ENCODE measurements at places on chromosomes 5 and 9.

DNA sequence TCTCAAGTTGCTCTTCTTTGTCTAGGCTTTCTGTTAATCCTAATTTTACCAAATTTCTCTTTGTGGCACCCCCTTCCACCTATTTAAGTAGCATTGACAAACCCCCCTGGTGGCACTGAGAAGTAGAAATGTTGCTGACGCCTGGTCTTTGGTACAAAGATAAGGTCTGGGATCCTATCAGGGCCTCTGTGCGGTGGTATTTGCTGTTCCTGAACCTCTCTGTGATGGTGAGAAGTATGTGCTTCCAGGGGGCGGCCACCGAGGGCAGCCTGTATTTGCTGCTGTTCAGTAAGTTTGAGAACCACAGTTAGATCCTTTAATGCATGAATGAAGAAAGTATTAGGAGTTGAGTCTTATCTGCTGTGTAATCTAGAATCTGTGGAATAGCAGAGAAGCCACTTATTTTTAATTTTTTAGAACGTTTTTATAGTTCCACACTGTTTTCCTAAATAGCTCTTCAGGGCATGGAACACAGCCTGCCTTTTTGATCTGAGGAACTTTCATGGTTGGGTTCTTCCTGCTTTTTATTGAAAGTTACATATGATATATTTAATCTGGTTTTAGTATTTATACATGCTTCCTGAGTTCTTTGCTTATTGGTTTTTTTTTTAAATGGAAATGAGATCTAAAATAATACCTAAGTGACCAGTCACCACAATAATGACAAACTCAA lies 124.2 kb downstream of the TRIO start:
- no peak for DNase-seq

DNA sequence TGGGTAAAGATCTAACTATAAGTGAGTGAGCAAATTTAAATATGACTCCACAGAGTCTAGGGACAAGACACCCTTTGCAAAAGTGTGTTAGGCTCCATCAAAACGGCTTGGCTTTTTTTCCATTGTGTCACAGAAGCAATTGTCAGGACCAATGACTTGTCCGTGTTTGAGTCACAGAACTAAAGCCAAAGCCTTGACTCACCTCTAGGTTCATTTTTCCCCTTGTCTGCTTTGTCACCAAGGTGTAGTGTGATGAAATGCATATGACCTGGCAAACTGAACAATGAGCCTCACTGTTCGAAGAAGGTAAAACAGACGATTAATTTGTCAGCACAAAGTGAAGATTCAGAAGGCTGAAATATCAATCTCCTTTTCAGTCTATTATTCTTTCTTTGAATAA lies 331.0 kb downstream of the GLIS3 start:
- no peak for DNase-seq

DNA sequence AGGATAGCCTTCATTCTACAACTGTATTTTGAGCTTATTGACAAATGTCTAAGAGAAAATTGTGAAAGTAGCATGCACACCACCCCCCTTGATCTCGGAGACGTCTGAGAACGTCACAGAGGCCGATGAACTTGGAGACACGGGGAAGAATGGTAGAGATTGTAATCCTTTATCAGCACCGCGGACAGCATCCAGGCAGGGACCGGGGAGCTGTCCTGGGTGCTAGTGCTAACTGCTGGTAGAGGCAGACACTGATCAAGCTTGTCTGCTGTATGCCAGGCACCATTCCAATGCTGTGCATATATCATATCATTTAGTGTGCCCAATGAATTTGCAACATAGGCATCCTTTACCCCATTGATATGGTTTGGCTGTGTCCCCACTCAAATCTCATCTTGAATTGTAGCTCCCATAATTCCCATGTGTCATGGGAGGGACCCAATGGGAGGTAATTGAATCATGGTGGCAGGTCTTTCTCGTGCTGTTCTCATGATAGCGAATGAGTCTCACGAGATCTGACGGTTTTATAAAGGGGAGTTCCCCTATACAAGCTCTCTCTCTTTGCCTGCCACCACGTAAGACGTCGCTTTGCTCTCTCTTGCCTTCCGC lies 98.8 kb downstream of the LHX2 start:
- DNase-seq: peak; percentile 17

GRCh38 chr5:68505917-68506860 lies 290.6 kb downstream of the PIK3R1 start:
- no peak for DNase-seq

DNA sequence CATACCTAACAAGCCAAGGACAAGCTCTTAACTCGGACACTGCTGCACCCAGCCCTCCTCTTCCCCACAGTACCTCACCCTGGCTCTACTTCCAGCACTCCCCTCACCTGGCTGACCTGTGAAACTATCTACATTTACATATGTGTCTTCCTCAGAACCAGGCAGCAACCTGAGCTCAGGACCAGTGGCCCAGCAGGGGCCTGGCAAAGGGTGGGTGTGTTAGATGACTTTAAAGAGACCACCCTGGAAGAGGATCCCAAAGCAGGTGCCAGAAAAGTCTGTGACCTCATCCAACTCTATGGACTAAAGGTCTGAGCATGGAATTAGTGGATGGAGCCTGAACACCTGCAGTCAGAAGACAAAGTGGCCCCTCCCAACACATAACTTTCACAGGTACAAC lies 400.9 kb downstream of the SPOCK1 start:
- no peak for DNase-seq
